ENCODE measurements at places on chromosomes 4 and X.

DNA sequence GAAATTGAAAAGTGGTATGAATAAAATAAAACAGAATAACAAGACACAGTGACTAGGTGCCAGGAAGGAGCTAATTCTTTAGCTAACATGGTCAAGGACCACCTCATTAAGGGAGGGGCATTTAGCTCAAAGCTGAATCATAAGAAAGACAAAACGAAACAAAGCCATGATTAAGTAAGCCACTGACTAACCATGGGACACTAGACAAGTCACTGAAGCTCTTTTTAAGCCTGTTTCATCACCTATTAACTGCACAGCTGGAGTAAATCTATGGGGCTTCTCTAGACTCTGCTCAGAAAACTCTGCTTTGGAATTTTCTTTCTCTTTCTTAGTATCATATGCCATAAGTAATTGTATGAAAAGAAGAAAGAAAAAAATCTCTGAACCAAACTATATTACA lies 49.8 kb upstream of the C1QTNF7 start:
- no peak for DNase-seq

GRCh38 chr4:3644849-3645627 lies 112.8 kb upstream of the LRPAP1 start:
- no peak for DNase-seq

GRCh38 chr4:25310803-25311166 lies 1.8 kb upstream of the ZCCHC4 start:
- no peak for DNase-seq

DNA sequence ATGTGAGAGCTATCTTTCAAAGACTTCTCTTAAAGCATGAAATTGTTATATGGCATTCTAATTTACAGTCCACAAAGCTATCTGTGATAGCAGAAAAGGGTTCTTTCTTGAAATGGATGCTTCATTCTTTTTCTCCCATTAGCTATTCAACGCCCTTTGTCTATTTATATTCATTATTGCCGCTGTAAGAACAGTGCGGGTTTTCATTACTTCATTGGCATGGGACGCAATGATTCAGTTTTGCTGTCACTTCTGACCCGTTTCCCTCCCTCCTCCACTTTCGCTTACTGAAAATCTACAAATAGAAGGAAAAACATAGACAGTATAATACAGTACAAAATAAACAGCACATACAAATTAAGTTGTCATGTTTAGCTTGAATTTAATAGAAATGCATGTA lies 394.6 kb downstream of the PCDH7 start:
- no peak for DNase-seq

DNA sequence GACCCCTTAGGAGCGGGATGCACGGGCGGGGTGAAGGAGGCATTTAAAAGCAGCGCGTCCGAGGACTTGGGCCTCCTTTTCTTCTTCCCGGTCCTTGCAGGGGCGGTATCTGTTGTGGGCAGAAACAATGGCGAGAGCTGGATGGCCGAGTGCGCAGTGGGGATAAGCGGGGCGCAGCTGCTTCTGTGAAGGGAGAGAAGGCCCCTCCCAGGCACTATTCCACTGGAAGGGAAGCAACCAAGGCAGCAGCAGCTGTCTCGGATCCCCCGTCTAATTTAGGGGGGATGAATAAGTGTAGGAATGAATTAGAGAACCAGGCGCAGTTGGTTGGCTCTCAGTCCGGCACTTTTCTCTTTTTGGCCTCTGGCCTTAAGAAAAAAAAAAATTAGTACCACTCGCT lies 995 bp downstream of the SMARCA5 start:
- DNase-seq = no peak

DNA sequence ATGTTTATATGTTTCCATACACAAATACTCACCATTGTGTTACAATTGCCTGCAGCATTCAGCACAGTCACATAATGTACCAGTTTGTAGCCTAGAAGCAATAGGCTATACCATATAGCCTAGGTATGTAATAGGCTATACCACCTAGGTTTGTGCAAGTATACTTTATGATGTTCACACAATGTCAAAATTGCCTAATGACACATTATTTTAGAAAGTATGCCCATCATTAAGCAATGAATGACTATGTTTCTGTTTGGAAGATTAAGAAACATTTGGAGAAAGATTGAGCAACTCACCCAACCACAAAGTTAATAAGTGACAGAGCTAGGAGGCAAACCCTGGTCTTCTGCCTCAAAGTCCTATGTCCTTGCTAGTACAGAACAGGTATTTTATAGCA lies 96.8 kb upstream of the GRIA3 start:
- no peak for DNase-seq

DNA sequence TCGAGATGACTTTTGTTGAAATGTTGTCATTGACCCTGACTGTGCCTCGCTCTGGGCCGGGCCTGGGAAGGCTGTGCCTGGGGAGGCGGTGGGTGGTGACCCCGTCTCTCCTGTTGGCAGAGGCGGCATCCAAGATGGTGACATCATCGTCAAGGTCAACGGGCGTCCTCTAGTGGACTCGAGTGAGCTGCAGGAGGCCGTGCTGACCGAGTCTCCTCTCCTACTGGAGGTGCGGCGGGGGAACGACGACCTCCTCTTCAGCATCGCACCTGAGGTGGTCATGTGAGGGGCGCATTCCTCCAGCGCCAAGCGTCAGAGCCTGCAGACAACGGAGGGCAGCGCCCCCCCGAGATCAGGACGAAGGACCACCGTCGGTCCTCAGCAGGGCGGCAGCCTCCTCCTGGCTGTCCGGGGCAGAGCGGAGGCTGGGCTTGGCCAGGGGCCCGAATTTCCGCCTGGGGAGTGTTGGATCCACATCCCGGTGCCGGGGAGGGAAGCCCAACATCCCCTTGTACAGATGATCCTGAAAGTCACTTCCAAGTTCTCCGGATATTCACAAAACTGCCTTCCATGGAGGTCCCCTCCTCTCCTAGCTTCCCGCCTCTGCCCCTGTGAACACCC lies 36.4 kb downstream of the HTRA3 start:
- no peak for DNase-seq

DNA sequence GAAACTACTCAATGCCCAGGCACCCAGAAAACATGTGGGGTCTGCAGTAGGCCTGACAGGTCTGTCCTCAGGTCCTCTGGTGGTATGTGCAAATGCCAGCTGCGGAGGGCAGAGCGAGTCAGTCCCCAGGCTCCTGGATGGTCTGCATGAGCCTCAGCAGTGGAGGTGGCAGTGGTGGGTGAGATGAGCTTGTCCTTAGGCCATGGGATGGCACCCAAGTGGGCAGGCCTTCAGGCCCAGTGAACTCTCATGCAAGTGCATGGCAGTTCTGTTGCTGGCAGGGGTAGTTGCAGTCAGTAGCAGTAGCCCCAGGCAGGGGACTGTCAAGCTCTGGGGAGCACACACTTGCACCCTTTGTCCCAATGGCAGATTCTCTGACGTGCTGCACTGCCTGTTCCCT lies 106.3 kb upstream of the ANXA10 start:
- no peak for DNase-seq

- DNase-seq = no peak
Observed at GRCh38 chr4:31702326-31702725, 982.2 kb downstream of the PCDH7 start.

GRCh38 chrX:134533952-134534351 lies 74.0 kb downstream of the HPRT1 start:
- no peak for DNase-seq

DNA sequence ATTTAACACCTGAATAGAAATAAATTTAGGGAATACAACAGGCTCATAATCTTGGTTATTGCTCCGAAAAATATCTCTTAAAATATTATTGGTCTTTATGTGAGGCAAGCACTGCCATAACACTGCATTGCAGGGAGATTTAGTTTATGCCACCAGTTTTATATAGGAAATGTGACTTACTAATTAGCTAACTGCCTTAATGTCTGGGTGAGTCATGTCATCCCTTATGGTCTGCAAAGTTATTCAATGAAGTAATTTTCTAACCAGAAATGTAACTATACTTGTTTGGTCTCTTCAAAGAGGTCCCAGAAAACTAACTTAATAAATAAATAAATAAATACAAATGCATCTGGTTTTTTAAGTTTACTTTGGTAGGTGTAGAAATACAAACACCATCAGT lies 597.2 kb downstream of the GALNTL6 start:
- no peak for DNase-seq

GRCh38 chrX:12988797-12989196 lies 13.9 kb downstream of the TMSB4X start:
- no peak for DNase-seq

DNA sequence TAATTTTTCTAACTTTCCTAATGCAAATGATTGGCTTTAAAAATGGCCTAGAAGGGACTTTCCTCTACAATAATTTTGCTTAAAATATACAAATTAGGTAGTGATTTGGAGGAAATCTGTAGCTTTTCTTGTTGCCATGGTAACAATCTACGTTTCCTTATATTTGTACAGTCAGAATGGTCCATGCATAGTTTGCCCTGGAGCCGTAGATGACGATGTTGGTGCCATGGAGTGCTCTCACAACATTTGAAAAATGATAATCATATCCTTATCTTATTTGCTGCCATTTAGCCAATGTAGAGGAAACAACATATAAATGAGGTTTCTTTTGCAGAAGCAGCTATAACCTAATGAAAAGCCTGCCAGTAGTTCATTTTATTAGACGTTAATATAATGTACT lies 89.0 kb upstream of the NMU start:
- DNase-seq = no peak

DNA sequence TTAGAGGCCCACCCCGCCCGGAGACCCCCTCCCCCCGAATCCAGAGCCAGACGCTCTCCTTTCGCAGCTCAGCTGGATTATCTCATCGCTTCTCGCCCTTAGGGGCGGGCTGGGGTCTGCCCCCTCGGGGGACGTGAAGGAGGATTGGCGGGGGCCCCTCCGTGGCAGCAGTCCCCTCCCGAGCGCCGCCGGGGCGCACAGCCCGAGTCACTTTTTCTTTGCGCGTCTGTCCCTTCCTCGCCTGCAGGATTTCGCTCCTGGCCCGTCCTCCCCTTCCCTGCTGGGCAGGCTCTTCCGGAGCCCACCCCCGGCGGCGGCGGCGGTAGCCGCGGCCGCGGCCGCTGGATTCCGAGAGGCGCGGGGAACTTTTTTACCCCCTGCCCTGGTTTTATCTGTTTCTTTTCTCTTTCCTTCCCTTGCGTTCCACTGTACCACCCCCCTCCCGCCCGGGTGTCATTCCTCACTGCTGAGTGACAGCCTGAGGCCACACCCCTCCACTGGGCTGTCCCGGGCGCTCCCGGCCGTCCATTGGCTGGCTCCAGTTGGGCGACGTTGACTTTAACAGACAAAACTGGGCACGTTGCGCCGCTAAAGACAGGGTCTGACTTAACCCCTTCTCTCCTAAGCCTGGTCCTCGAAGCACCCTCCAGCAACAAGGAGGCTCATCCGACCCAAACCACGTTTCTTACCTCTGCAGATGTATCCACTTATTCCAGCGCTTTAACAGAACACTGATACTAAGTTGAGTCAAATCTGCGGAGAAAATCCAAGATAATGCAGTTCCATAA lies 492 bp upstream of the NKX3-2 start:
- DNase-seq = no peak

DNA sequence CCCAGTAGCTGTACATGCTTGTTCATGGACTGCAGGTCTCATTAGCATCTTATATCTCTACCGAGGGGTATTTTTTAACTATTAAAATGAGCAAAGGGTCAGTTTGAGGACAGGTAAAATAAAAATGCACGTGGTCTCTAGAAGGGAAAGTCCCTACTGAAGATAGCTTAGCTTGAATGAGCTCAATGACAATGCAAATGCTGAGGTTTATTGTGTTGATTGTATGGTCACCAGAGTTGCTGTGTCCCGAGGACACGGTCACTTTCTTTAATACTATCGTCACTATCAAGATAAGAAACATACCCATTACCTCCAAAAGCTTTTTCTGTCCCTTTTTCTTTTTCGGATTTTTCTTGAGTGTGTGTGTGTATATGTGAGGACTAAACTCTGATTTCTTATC lies 250.5 kb upstream of the PRKX start:
- no peak for DNase-seq

DNA sequence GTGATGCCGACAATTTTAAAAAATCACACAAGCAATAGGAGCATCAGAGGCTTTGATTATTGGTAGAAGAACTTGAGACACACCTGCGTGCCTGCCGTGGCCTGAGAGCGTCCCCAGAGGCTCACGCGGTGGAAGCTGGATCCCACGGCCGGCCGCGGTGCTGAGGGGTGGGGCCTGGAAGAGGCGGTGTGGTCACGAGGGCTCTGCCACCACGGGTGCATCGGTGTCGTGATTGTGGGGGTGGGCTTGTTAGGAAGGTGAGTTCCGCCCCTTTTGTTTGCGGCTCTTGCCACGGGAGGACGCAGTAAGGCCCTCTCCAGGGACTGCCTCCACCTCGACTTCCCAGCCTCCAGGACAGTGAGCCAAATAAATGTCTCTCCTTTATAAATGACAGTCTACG lies 77.2 kb upstream of the ADRA2C start:
- no peak for DNase-seq

- DNase-seq = no peak
Observed at GRCh38 chr4:8915201-8916200, 43.9 kb upstream of the HMX1 start.

- DNase-seq = no peak
Observed at GRCh38 chr4:171594293-171594692, 218.9 kb upstream of the GALNTL6 start.

DNA sequence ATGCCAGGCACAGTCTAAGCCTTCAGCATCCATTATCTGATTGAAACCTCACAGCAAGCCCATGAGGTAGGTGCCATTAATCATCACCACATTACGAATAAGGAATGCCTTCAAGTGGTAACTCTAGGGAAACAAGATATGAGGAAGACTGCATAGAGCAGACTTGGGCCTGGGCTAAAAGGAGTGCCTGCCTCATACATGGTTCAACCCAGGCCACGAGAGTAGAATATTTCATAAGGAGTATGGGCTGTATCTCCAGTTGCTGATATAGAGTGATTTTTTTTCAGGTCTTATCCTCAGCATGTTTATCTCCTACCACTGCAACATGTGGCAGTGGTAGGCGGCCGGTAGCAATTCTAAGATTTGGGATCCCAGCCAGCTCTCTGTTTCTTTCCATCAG lies 51.7 kb downstream of the ATP11C start:
- DNase-seq = no peak

GRCh38 chr4:26233350-26233749 lies 87.5 kb upstream of the RBPJ start:
- no peak for DNase-seq

DNA sequence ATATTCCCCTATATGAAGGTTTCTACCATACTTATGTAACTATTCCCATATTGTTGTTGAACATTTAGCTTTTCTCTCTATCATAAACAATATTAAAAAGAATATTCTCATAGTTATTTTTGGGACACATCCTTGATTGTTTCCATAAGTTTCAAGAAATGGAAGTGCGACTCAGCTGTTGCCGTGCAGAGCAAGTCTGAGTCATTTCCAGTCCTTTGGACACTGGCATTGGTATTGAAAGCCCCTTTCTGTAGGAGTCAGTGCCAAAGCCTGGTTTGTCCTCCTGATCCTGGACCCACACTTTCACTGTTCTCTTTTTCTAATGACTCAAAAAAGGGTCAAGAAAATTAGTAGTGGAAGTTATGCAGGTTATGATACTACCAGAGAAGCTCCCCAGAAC lies 108.3 kb upstream of the DIAPH2 start:
- no peak for DNase-seq

- no peak for DNase-seq
Observed at GRCh38 chr4:111405989-111406388, 739.3 kb upstream of the FAM241A start.

- DNase-seq = no peak
Observed at GRCh38 chr4:141158219-141158618, 24.9 kb upstream of the RNF150 start.

- no peak for DNase-seq
Observed at GRCh38 chr4:181908168-181908567, 335.0 kb upstream of the TENM3 start.

Measured in SK-N-MC (cell line).